Amygdala (tissue), 56 donors: ENCODE measurements at places on chromosomes 12 and 14.

GRCh38 chr12:53803194-53803593 is 51.4 kb upstream of the CISTR start:
- DNase-seq, result no peak

DNA sequence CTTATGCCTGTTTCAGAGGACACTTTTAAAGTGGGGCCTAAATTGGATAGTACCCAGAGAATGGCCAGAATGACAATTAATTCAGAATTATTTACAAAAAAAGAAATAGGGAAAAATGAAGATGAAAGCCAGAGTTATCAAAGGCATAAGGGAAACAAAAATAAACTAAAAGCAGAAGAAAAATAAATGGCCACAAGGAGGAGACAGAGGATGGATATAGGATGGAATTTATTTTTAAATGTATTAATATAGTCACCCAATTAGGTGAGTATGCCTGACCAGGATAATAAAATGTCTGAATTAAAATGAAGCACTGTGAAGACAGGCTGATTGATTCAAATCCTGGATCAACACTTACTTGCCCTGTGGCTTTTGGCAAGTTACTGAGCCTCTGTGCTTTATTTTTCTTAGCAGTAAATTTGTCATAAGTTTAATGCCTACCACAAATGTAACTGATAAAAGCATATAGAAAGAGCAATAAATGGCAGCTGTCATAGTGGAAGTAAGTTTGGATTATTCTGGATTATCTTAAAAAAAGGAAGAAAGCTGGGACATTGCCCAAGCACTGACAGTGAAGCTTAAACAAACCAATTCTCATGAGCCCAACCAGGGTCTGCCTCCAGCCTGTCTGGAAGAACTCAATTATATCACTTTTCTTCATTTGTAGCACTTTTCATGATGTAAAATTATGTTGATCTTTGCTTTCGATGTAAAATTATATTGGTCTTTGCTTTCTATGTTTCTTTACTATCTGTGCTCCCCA is 3.5 kb downstream of the CLEC9A start:
- no peak for DNase-seq

DNA sequence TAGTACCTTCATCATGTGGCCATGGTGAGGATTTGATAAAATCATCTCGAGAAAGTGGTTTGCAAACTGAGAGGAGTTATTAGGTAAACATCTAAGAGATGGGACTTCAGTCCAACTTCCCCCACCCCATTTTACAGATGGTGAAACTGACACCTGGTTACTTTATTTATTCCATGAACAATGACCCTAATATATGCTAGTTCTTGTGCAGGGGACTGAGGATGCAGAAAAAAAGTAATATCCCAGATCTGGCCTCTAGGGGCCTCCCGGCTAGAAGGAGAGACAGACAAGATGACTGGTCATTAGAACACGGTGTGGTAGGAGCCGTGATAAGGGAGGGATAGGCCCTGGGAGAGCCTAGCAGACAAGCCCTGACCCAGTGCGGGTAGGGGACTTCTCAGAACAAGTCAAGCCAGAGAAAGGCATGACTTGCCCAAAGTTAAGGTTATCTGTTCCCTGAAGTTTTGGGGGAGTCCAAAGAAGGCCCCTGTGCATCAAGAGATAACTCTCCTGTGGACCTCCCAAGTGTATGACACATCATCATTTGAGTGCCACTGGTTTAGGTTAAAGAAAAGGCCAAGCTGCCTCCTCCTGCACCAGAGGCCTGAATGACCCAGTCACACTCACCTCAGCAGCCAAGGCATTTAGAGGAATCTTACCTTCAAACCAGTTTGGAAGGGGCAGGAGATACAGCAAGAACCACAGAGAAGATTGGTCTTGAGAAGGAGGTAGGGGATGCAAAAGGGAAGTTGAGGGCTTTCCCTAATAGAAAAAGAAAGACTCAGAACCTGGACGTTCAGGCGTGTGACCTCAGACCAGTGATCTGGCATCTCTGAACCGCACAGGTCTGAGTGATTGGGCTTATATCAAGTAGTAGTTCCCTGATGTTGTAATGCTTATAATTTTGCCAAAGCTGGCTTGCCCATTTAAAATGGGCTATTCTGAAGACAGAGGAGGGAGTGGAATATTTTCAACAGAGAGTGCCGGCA is 1.6 kb downstream of the CMKLR1 start:
- DNase-seq, result no peak

DNA sequence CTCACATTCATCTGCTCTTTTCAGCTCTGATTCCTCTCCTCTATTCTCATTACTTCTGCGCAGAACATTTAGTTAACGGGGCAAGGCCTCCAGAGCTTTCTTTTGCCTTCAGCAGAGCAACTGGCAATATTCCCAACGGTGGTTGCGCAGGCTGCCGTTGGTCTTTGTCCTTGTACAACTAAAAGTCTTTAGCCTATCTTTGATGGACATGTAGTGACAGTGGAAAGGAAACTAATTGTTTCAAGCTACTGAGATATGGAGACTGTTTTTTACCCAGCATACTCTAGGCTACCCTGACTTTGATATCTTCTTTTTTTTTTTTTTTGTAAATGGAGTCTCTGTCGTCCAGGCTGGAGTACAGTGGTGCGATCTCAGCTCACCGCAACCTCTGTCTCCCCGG is 12.6 kb downstream of the R3HDM2 start:
- no peak for DNase-seq

DNA sequence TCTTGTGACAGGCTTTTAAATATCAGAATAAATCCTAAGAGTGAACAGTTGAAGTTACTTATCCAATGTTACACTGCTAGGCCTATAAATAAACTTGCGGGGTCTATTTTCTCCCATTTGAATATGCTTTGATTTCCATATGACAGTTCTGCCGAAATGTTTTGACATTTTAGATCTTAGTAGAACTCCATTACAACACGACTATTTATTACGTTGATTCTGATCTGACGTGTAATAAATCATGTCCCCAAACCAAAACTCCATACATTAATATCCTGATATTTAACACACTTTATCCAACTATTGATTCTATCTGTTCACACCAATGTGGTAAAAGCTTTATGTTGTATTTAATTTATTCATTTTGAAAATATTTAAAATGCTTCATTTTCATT is 16.1 kb upstream of the NEMF start:
- DNase-seq, result no peak

DNA sequence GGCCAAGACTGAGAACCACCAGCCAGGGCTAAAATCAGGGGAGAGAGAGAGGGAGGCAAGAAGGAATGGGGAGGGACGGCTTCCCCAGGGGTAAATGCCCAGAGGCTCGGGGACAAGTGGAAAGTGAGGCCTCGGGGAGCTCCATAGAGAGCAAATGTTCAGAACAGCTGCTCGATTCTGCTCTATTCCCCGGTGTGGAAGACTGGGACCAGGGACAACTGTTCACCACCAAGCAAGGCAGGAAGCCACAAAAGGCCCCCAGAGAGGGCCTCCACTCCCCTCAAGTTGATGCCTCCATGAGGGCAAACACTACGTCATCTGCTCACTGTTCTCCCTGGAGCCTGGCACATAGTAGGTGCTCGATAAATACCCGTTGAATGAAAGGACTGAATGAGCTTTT is 53.5 kb downstream of the IRF2BPL start:
- no peak for DNase-seq

DNA sequence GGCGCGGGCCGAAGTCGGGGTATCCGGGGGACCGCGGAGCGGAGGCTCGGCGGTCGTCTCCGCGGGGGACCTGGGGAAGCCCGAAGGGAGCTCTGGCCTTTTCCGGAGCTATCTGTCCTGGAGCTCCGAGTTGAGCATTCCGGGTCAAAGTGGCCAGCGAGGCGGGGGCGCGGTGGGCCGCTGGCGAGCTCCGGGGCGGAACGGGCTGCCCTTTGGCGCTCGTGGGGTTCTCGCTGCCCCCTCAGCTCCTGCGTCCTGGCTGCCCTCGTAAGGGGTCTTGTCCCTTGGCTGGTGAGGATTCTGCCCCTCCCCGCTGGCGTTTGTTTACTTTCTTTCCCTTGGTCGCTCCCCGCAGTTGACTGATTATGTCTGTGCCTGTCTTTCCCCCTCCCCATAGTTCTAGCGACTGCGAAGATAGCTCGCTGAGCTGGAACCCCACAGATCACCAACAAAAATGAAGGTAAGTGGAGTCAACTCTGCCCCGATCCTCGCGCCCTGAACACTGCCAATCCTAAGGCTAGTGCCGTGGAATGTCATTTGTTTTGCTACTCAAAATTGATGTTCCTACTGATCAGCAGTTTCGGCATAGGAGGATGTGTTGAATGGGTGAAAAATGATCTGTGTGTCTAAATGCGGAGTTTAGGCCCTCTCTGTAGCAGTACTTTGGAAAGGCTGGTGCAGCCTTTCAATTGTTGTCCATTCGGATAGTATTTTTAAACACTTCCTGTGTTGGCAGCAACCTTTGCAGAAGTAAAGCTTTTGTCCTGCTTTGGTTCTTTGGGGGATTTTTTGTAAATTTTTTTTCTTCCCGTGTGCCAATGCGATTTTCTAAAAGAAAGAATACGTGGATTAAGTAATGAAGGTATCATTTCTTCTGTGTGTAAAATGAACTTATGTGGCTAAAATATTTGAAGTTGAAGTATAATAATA is 1.3 kb downstream of the ARID4A start:
- DNase-seq, result no peak

GRCh38 chr12:74689071-74689655 is 151.5 kb downstream of the ATXN7L3B start:
- DNase-seq, result no peak

GRCh38 chr12:62668782-62669181 is 202.2 kb downstream of the MON2 start:
- DNase-seq, result no peak
